ENCODE measurements at places on chromosomes 5 and 9. TPM values are rescaled to one million over a fixed set of nuclear protein-coding genes. Genes with fewer than 3 reads are reported as not detected.

Gene TMEM203
- 169 TPM for polyA plus RNA-seq

Gene SMIM32
- not detected for polyA plus RNA-seq

Gene CCDC152
- 1.7 TPM for polyA plus RNA-seq

Gene SLC34A3
- polyA plus RNA-seq, result not detected

Gene LHX6
- not detected for polyA plus RNA-seq

- no peak overlapping the region for H3K4me3 ChIP-seq
- H3K36me3 ChIP-seq, result no peaks in the 10 kb centered on the region
- no peak for DNase-seq
- no peaks in the 10 kb centered on the region for H3K27me3 ChIP-seq
- no peak overlapping the region for H3K27ac ChIP-seq
- H3K4me1 ChIP-seq, result no peaks in the 10 kb centered on the region
These were observed 1579.3 kb upstream of the CDH6 start for GRCh38 chr5:29614206-29614605.

DNA sequence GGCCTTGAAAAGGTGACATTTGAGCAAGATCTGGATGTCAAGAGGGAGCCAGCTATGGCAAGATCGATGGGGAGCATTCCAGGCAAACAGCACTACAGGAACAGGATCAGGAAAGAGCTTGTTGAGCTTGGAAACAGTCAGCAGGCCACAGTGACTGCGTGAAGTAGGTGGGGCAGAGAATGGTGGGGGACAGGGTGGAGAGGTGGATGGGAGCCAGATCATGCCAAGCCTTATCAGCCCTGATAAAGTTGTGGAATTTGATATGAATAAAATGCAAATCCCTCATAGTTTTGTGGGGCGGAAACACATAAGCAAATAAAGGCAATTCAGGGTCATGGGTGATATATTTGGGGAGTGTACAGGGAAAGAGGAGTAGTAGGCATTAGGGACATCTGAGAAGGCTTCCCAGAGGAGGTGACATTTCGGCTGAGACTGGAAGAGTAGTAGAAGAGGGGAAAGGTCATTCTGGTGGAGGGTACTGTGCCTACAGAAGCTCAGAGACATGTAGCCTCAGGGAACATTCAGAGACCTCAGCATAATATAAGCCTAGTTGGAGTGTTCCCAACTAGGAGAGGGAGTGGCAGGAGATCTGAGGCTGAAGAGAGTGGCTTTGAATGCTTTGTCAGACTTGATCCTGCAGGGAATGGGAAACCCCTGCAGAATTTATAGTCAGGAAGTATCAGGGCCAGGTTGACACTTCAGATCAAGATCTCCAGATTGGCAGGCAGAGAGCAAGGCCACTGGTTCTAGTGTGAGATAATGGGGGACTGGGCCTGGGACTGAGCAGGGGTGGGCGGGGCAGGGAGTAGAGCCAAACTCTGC lies 9.7 kb upstream of the CYSTM1 start:
- no peak overlapping the region for H3K4me3 ChIP-seq
- H3K27me3 ChIP-seq, result peaks cover 3% of the 10 kb centered on the region
- H3K4me1 ChIP-seq, result no peaks in the 10 kb centered on the region
- H3K27ac ChIP-seq, result no peak overlapping the region
- no peak for DNase-seq
- H3K36me3 ChIP-seq, result peaks cover 10% of the 10 kb centered on the region

- H3K27me3 ChIP-seq, result no peaks in the 10 kb centered on the region
- H3K4me1 ChIP-seq, result no peaks in the 10 kb centered on the region
- no peak overlapping the region for H3K27ac ChIP-seq
- no peak overlapping the region for H3K4me3 ChIP-seq
These were observed 25.9 kb upstream of the TESK1 start for GRCh38 chr9:35579130-35579529.

DNA sequence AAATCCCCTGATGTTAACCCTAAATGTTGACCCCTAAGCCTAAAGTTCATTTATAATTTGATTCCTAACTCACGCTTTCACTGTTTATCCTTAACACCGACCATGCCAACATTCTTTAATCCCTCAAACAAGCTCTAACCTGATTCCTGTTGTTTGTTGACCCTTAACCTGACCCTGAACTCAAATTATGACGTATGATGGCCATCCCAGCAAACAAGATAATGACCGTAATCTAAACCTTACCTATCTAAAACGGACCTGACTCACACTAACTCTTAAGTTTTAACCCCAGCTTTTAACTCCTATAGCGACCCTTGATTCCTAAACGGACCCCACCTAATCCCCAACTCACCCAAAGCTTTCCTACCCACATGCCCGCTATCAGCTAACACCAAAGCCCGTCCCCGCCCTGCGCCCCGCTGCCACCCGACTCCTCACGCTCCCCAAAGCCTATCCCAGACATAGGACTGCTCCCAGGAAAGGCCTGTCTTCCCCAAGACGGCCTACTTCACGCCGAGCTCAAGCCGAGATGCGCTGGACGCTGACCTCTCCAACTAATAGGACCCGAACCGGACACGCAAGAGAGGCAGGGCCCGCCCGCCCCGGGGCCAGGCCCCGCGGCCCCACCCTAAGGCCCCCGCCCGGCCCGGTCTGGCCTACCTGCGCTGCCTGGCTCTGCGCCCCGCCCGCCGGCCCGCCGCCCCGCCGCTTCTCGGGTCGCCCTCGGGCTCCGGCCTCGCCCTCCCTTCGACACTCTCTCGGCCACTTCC lies 395 bp downstream of the TLN1 start:
- peak overlapping the region; percentile 94 for H3K27ac ChIP-seq
- H3K4me3 ChIP-seq, result no peak overlapping the region
- no peaks in the 10 kb centered on the region for H3K27me3 ChIP-seq
- peaks cover 18% of the 10 kb centered on the region for H3K4me1 ChIP-seq

GRCh38 chr9:109551651-109552050 lies 53.5 kb upstream of the PTPN3 start:
- H3K4me1 ChIP-seq, result no peaks in the 10 kb centered on the region
- no peak overlapping the region for H3K27ac ChIP-seq
- DNase-seq, result no peak
- no peaks in the 10 kb centered on the region for H3K36me3 ChIP-seq
- H3K27me3 ChIP-seq, result peaks cover 2% of the 10 kb centered on the region

Data from immature natural killer cell (primary cell).